ENCODE measurements at places on chromosomes 1 and 21.

DNA sequence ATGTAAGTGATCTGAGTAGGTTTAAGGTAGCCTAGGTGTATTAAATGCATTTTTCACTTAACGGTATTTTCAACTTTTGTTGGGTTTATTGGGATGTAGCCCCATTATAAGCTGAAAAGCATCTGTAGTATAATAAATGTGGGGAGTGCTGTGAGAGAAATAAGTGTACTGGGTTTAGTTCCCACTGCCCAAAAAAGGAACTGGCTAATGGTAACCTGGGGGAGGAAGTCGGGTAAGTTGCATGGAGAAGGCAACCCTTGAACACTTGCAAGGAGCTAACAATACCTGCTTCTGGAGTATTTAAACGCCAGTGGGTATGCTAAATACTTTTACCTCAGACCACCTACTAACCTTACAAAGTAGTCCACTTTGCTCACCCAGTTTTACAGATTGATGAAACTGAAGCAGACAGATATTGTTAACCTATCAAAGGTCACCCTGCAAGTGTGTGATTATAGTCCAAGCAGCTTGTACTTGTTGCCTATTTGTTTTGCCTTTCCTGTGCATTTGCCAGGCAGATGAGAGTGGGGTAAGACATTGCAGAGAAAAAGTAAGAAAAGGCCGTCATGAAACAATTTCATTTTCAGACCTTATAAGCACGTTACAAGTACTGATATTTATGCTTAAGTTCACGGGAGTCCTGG, 7.6 kb upstream of the SHISA4 start:
- DNase-seq = no peak

DNA sequence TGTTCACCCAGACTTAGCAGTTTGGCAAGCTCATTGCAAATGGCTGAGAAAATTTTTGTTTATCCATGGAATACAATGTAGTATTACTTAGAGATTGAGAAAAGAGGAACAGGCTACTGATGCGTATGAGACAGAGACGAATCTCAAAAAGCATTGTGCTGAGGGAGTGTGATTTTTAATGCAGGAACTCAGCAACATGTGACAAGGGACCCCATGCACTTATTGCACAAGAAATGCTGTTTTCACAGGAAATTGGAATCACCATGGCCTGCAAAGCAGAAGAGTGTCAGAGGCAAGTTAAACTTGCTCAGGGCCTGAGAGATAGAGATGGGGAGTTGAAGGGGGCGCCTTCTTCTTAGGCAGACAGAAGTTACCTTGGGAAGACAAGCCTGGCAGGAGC, 32.6 kb upstream of the TLR5 start:
- no peak for DNase-seq

GRCh38 chr1:109617291-109617801, 2.1 kb downstream of the GNAT2 start:
- DNase-seq = peak; percentile 24

DNA sequence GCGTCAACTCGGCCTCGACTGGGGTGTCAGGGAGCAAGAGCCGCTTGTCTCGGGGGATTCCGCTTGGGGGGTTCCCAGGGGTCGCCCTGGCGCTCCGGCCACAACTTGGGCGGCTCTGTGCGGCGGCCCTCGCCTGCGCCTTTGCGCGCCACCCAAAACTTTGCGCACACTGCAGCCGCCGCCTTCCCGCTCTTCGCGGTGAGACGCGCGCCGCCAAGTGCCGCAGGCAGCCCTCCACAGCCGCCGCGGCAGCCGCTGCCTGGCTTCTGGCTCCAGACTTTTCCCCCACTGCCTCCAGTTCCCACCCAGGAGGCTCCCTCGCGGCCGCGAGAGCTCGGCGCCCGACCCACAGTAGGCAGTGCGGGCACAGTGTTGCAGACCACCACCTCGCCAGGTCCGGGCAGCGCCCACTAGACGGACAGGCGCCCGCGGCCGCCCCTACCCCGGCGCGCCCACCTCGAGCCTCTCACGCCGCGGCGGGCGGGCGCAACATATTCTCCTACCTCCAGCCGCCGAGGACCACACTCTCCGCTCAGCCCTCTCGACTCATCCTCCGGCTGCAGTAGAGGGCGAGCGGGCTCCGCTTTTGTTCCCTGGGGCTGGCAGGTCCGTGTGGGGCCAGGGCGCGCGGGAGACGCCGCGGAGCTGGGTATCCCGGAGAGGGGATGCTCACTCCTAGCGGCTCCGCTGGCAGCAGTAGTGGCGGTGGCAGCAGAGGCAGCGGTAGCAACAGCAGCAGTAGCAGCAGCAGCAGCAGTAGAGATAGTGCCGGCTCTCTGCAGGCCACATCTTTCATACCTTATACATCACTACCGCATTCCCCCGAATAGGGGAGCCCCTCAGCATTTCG, 296.6 kb downstream of the OMA1 start:
- peak; percentile 4 for DNase-seq

DNA sequence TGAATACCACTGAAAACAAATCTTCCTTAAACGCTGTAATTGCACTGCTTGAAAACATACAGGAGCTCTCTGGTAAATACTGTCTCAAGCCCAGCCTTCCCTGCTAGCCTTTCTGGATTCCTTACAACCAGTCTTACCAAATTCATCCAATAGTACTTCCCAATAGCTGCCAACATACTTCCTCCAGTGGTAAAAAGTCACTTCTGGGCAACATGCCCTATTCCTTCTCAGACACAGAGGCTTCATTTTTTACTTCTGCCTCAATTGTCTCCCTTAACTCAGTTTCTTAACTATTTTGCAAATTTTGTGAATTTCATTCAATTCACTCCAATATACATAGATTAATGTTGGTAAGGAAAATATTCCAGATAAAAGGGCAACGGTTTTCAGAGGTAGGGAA, 166.3 kb downstream of the TBX15 start:
- no peak for DNase-seq

DNA sequence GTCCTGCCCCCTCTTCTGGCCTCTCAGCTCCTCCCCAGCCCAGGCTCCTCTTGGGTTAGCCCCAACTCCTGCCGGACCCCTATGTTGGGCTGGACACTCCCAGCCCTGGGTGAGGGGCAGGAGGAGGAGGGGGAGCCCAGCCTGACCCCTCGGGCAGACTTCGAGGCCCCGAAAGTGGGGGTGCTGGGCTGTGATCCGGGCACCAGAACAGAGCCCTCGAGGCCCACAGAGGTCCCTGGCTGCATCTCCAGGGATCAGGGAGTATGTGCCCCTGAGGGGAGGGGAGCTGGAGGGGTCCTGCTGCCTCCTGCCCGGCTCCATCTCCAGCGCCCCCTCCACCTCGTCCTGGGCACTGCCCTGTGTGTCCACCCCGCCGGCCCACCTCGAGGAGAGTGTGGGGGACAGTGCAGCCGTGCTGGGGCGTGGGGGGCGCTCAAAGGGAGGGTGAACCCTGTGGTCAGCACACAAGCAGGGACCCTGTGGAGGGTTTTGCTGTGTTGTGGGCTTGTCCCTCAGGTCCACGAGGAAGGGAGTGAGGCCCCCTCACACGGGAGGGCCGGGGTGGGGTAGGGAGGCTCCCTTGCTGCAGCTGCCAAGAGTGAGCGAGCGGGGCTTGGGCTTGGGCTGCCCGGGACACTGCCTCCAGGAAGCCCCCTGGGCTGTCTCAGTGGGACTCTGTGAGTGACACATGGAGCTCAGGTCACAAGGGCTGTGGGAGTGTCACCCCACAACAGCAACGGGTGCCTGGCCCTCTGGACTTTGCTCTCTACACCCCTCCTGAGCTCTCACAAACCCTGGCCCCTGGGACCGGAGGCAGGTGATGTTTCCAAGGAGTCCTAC, 54.4 kb downstream of the COL18A1 start:
- no peak for DNase-seq

DNA sequence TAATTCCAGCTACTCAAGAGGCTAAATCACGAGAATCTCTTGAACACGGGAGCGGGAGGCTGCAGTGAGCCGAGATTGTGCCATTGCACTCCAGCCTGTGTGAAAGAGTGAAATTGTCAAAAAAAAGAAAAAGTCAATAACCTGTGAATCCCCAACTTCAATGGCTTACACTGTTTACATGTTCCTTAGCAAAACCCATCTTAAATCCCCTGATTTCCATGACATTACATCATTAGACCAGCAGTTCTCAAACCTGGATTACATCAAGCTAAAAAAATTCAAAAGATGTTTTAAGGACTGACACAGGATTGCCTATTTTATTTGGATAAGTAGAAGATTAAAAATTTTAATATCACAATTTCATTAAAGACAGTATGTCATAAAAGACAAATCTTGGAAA, 12.4 kb downstream of the GPBP1L1 start:
- DNase-seq = no peak

DNA sequence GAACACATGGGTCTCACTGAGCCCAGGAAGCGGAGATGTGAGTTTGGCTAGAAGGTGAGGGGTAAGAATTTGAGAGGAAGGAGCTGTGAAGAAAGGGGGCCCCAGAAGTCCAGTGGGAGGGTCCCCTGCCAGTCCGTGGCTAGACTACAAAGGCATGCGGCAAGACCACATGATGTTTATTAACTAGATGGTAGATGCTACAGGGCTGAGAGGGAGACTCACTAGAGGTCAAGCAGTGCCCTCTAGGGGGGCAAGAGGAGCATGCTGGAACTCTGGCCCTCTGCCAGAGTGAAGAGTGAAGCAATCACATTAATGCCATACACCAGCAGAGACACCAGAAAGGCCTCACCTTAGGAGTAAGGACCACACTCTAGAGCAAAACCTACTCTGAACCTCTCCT, 12.2 kb downstream of the KIAA0319L start:
- no peak for DNase-seq

- no peak for DNase-seq
Observed at GRCh38 chr1:108685529-108685928, 6.6 kb upstream of the PRPF38B start.

DNA sequence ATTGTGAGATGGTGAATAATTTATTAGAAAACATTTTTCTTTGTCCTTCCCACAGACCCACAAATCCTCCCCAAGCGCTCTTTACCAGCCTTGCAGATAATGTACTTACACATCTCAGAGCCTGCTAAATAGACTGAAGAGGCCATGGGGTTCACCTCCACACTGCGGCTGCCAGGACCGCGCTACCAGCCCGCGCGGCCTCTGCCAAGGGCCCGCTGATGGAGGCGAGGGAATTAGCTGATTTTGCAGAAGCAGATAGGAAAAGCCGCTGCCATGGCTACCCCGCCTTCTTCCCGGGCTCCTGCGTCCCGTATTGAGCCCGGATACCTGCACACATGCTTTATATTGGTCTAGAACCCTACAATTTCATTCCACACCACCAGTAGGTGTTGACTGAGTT, 248.0 kb upstream of the FOXD3 start:
- DNase-seq = no peak

GRCh38 chr21:42037943-42038342, 27.8 kb upstream of the ZBTB21 start:
- no peak for DNase-seq

DNA sequence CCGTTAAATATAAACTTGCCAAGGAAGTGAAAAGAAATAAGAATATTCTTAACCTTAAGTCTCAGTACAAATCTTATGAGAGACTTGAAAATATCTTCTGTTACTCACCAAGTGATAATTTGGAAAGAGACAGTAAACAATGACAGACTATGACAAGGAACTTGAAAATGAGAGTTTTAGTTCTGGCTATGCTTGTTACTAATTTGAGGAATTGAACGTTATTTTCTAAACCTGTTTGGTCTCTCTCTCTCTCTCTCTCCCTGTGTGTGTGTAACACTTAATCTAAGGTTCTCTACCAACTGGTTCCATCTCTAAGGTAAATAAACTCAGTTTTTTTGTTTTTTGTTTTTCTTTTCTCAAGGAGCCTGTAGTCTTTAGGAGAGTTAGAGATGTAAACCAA, 161.8 kb downstream of the AMY1C start:
- no peak for DNase-seq

DNA sequence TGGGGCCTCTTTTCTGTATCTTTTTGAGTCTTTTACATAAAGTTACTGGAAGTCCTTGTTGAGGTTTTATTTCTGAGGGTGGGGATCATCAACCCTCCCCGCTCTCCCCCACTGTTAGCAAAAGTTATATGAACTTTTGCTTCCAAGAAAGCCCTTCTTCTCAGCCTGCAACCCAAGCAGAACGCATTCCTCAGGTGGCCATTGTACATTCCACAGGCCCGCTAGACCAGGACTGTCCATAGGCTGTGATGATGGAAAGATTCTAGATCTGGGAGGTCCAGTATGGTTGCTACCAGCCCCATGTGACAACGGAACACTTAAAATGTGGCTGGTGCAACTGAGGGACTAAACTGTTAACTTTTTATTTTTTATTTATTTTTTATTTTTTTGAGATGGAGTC, 11.8 kb upstream of the YBX1 start:
- no peak for DNase-seq

DNA sequence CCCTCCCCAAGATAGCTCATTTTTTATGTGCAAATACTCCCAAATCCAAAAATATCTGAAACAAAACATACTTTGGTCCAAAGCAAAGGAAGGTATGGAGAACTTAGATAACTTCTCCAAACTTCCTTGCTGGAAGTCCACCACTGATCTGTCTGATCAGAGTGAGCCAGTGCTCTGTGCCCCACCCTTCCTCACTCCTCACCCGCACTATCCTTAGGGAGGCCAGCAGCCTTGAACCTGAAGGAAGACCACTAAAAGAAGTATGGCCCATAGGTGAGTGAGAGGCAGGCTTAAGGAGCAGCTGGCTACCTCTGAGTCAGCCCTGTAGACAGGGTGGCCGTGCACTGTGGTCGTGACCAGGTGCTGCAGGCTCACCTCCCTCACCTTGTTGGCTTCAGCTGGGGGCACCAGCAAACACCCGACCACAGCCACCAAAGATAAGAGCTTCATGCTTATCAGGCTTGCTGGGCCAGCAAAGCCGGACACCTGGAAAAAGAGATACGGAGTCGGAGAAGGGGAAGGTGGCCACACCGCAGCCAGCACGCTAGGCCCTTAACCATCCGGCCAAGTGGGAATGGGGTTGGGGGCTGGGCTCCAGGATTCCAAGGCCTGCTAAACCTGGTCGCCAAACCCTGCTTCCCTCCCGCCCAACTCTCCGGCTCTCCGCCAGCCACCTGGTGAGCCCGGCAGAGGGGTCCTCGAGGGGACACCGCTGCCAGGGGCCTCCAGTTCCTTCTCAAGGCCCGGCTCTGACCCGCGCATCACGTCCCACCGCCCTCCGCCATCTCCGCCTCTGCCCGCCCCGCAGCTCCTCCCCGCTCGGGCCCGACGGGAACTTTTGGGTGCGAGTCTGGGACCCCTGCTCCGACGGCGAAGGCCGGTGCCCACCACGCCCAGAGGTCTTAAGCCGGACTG, 543 bp downstream of the TMEM9 start:
- no peak for DNase-seq

- no peak for DNase-seq
Observed at GRCh38 chr1:19287436-19288185, 959 bp downstream of the AKR7A3 start.

DNA sequence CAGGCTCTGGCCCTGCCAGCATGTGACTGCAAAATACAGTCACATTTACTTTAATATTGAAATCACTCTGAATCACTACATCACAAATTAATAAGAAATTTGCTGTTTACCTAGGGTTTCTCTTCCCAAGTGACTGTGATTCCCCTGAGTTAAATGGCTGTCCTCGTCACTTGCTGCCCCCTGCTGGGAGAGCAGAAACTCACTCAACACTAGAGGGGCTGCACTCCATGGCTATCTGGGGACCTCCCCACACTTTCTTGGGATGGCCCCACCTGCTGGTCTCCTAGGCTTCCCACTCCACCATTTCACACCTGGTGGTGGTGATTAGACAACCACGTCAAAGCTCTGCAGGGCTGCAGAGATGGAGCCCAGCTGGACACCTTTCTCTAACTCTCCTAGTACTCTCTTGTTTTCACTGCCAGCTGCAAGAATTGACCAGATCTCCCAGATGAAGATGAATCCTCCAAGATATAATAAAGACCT, 63.4 kb downstream of the CD2 start:
- DNase-seq = no peak

All from smooth muscle cell of the brain vasculature (primary cell).